ENCODE measurements at places on chromosomes 7 and 10.

DNA sequence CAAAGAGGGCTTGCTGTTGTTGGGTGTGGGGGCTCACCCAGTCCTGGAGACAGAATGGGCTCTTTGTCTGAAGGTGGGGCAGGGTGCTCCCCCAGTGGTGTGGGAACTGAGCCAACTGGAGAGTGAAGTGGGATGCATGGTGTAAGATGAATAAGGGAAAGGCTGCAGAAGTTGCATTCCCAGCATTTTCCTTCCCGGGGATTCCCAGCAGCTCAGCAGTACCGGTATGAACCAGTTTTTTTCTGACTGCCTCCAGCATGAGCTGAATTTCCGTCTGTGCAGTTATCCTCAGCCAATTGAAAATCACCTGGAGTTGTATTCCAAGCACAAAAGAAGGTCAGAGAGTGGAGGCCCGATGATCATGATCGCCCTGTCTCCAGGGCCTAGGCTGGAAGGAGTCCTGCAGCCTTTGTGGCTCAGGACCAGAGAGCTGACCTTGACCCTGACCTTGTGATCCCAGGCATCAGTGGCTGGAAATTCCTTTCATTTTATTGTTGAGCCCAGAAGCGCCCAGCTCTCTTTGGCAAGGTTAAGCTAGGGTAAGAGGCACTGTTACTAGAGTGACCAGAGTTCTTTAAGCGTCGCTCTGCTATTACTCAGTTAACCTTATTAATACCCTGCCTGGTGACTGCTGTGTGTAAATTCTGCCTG is 33.4 kb downstream of the OGDH start:
- peak; percentile 81 for DNase-seq

- DNase-seq, result no peak
Measured at GRCh38 chr7:55774327-55775050, 88.1 kb downstream of the SEPTIN14 start.

GRCh38 chr7:104933521-104933988 is 80.5 kb upstream of the KMT2E start:
- no peak for DNase-seq

DNA sequence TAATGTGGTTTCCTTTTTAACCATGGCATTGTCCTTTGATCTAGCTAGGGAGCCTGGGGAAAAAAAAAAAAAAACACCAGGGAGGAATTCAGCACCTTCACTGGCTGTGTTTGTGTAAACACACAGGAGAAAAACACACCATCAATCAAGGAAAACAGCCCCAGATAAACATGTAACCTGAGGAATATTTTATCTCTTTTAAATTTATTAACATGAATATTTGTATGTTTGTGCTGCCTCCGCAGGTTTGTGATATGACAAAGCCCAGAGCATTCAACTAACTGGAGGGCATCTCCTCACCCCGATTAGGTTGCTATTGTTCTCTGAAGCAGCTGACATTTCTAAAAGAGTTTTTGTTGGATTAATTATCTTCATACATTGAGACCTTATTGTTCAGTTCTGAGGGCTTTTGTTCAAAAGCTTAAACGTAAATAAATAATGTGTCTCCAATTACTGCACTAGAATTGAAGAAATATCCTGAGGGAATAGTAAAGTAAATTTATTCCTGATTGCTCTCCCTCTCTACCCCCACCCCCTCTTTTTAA is 89.4 kb upstream of the SEMA3E start:
- DNase-seq, result no peak

GRCh38 chr10:118590334-118590733 is 5.1 kb downstream of the PRLHR start:
- DNase-seq, result peak; percentile 88

GRCh38 chr10:74883428-74883827 is 57.0 kb downstream of the KAT6B start:
- no peak for DNase-seq

- no peak for DNase-seq
Measured at GRCh38 chr10:99372546-99373271, 43.6 kb downstream of the CNNM1 start.

GRCh38 chr7:155843426-155844018 is 31.3 kb upstream of the SHH start:
- DNase-seq, result no peak

- no peak for DNase-seq
Measured at GRCh38 chr7:41592236-41592635, 110.7 kb downstream of the INHBA start.

DNA sequence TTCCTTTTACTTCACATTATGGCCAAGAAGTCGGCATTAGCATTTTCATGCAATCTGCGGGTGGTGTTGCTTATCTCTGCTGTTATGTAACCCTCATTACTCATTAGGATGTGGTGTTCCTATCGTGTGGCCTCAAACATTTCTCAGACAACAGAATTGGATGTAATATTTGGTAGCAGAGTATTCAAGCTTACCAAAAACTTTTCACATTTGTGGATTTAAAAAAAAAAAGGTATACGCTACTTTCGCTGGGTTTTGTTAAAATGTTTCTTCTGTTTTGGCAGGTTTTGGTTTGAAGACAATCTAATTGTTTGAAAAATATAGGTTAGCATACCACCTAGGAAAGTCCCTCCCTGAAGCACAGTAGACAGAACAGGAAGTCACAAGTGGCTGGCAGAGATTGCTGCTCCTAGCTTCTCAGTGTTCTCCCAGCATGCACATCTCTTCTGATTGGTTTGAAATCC is 128.8 kb downstream of the GATA3 start:
- no peak for DNase-seq

GRCh38 chr7:511476-512145 is 8.0 kb downstream of the PDGFA start:
- no peak for DNase-seq

- DNase-seq, result peak; percentile 68
Measured at GRCh38 chr7:125363873-125364272, 434.2 kb upstream of the POT1 start.

DNA sequence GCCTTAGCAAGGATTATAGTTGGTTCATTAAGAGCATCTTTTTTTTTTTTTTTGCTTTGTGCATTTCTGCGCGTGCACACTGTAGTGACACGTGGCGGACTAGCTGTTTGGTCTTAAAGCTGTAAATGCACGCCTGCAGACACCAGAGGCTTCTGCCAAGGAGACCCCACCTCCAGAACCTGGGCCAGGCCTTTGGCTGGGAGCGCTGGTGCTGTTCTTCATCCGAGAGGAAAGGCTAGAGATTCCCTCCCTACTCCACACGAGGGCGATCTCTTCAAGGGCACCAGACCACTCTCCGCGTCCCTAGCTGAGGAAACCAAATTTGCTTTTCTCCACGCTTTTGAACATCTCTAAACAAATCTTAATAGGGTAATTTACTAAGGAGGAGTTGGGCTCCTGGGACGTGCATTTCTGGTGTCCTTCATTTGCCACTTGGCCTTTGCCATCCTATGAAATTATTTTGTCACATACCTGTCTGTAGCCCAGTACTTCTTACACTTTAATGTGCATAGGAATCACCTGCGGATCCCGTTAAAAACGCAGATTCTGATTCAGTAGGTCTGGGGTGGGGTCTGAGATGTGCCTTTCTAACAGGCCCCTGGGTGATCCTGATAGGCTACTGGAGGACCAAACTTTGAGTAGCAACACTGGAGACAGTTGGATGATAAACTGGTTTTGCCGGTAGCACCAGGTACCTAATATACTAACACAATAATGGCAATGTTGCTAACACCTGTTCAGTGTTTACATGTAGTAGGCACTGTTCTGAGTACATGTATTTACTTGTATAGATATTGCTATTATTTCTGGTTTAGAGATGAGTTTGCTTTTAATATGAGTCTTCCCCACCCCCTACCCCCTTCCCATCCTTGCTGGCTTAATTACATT is 1.3 kb upstream of the SLC26A5 start:
- peak; percentile 10 for DNase-seq

DNA sequence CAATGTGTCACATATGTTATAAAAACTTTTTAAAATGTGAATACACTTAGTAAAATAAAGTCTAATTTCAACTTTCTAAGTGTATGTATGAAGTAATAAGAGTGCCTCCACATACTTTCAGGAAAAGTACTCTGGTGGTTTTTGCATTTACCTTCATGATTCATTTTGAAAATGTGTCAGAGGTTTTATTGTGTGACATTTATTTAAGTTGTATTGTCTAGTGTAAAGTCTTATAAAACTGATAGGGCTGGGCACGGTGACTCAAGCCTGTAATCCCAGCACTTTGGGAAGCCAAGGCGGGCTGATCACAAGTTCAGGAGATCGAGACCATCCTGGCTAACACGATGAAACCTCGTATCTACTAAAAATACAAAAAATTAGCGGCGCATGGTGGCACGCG is 226.5 kb downstream of the ITGB1 start:
- no peak for DNase-seq

- DNase-seq, result no peak
Measured at GRCh38 chr10:2851566-2851965, 215.8 kb upstream of the PFKP start.

DNA sequence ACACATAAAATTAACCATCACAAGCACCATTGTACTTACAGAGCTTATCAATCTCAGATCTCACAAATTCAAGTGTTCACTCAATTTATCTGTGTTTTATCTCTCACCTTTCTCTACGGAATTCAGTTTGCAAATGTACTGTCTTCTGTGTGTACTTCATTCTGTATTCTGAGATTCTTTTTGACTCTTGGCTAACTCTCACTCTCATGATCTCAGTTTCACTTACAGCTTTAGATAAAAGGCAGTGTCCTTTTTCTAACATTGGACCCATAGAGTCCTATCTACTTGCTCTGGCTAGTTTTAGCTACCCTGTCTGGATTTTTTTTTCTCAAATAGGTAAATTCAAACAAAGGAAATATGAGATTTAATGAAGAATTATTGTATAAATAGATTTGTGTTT is 176.0 kb downstream of the CCDC7 start:
- DNase-seq, result no peak

- DNase-seq, result no peak
Measured at GRCh38 chr7:94492601-94493000, 17.0 kb upstream of the CASD1 start.

DNA sequence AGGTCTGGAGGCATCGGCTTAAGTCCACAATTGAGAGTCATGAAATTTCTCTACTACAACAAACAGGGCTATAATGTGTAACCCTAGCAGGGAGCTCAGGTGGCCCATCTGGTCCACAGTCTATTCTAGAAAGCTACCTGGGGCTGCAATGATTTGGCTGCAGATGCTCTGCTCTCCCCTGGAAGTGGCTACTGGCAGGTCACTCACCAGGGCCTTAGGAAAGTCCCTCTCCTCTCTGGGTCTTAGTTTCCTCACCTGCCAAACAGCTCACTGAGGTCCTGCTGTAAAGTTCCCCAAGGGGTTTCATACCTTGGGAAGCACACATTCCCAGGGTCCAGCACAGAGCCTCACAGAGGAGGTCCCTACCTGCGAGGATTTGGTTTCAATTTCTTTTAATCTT is 2.5 kb downstream of the IGFBP3 start:
- no peak for DNase-seq

DNA sequence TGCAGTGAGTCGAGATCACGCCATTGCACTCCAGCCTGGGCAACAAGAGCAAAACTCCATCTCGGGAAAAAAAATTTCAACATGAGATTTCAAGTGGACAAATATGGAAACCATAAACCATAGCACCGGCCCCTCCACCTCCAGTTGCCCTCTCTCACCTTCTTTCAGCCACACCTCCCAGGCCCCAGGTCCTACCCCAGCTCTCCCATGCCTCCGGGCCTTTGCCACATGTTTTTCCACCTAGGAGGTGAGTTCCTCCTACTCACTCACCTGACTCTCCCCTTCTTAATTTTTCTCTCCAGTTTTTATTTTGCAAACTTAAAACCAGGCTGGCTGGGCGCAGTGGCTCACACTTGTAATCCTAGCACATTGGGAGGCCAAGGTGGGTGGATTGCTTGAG is 13.7 kb upstream of the CLDN4 start:
- DNase-seq, result no peak

- DNase-seq, result no peak
Measured at GRCh38 chr7:23383225-23383624, 84.1 kb downstream of the MALSU1 start.

DNA sequence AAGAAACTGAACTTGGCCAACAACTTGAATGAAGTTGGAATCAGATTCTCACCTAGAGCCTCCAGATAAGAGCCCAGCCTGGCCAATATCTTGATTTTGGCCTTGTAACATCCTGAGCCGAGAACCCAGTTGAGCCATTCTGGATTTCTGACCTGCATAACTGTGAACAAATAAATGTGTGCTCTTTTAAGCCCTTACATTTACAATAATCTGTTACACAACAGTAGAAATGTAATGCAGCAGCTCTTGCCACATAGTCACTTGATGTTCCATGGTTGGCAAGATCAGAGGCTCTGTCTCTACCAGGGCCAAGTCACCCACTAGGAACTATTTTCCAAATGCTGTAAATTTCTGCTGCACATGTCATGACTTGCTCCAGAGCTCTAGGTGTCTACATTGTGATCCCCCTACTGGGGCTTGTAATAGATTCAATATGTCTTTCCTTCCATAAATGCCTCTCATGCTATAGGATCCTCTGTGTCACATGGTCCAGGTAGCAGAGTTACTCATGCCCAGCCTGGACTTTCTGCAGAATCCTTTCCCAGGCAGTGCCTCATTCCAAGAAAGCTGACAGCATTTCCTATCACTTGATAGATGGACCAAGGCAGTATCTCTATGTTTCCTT is 11.4 kb upstream of the RBM20 start:
- DNase-seq, result no peak

- no peak for DNase-seq
Measured at GRCh38 chr7:126702242-126703016, 550.3 kb downstream of the GRM8 start.

DNA sequence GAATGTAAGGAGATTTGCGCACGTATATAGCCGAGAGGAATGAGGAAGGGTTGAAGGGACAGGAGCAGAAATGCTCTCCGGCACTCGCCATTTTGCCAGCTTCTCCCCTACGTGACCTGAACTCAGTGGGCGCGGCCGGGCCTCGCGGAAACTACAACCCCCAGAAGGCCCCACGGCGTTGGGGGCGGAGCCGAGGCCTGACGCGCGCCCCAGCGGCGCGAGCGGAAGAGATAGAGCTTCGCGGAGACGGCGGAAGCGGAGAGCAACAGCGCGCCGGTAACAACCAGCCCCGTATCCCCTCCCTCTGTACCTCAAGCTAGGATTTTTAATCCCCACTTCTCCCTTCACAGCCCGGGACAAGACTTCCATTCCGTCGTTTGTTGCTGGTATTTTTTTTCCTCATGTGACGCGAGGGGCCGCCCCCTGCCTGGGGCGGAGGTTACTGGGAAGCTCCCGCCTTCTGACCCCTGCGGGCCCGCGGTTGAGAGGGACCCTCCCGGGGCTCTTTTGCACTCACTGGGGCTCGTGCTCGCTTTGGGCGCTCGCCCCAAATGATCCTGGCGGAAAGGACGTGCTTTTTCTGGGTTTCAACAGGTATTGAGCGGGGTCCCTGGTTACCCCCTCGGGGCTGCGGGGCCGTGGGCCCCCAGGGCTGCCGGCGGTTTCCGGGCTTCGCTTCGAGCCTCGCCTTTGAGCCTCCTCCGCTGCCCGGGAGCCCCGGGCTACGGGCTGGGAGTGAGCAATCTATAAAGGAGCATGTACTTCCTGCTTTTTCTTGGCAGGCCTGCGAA is at the start of gene R3HCC1L:
Gene R3HCC1L (plus strand): TSS at position 227 of the 791 bp plus-strand sequence. CDS start 73,458 bp downstream, outside the sequence.
- DNase-seq, result peak; percentile 42

GRCh38 chr7:137667633-137668387 is 179.0 kb downstream of the DGKI start:
- no peak for DNase-seq

- no peak for DNase-seq
Measured at GRCh38 chr7:75738604-75738974, at the start of gene HIP1. Gene HIP1, minus strand, starts transcription at chr7:75738941. Its CDS starts 21 bp downstream, at chr7:75738920.

- DNase-seq, result no peak
Measured at GRCh38 chr10:43307306-43307705, 40.4 kb upstream of the RASGEF1A start.

- DNase-seq, result peak; percentile 88
Measured at GRCh38 chr7:94301024-94301586, 93.6 kb upstream of the COL1A2 start.

- no peak for DNase-seq
Measured at GRCh38 chr10:30943451-30943850, 88.2 kb downstream of the ZNF438 start.
